AG08396 (cell line): ENCODE measurements at places on chromosomes 5 and 9.

- DNase-seq, result peak; percentile 55
Measured at GRCh38 chr5:142894749-142895148, 124.6 kb downstream of the ARHGAP26 start.

DNA sequence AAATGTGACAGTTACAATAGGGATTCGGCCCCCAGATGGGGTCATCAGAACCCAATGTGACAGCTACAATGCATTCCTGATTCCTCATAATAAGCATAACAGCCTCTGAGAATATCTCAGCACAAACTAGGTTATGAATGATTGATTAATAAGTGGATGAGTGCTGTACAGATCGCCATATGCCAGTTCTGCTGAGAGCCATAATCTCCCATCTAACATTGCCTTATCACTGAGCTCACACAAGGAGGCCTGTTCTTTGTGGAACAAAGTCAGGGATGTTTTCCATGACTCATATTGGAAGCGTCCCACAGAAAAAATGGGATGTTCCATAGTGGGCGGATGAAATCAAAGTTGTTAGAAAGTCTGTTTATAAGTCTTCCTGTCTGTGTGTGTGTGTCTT lies 89.6 kb downstream of the KIF4B start:
- DNase-seq, result no peak

DNA sequence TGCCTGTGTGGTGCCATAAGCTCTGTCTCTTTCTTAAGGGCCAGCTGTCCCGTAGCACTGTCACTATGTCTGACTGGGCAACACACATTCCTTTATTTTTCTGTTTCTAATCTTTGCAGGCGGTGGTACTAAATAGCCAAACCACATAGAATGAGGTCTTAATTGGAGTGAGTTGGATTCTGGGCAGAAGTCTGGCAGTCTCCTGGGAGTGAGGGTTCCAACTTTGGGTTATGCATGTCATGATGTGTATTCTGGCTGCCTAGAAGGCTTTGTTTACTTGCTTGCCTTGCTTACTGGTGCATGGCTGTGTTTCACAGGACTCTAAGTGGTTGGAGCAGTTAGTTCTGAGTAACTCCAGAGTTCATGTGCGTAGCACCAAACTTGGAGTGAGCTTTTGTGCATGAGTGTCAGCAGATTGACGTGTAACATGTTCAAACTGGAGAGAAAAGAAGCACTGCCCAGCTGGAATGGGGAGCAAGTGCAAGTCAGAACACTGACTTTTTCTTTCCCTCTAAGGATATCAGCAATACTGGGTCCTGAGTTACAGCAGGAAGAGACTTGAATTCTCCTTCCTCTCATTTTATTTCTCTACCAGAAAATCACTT lies 185.8 kb downstream of the PCSK1 start:
- DNase-seq, result peak; percentile 28

DNA sequence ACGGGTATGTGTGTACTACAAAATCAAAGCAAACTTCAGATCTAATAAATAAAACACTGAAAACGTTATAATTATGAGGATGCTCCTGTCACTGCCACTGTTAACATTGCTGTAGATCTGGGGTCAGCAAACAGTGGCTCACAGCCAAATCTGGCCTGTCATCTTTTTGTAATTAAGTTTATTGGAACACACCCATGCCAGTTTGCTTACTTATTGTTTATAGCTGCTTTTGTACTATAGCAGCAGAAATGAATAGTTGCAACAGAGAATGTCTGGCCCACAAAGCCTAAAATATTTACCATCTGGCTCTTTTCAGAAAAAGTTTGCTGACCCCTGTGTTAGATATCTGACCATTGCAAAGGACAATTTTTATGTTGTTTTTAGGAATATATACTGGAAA lies 32.1 kb downstream of the PRRC1 start:
- DNase-seq, result no peak

- no peak for DNase-seq
Measured at GRCh38 chr9:136971746-136972145, 5.6 kb upstream of the PTGDS start.

GRCh38 chr5:43854697-43855292 lies 251.8 kb downstream of the NNT start:
- peak; percentile 16 for DNase-seq

GRCh38 chr9:20592673-20593072 lies 29.6 kb downstream of the MLLT3 start:
- no peak for DNase-seq
